BJ (cell line): ENCODE measurements at places on chromosomes 16 and 17. TPM values are rescaled to one million over a fixed set of nuclear protein-coding genes. Genes with fewer than 3 reads are reported as not detected.

The GPATCH8 gene
- polyA plus RNA-seq: 12.4 and 13.7 TPM in 2 replicates

The NACA2 gene
- polyA plus RNA-seq: 0.15 TPM in 1 of 2 replicates, not detected in the other

The CCDC144A gene
- 0.02 and 0.31 TPM in 2 replicates for polyA plus RNA-seq

The MEFV gene
- polyA plus RNA-seq: not detected in 2 replicates

The KRT37 gene
- not detected in 2 replicates for polyA plus RNA-seq

The TPSG1 gene
- not detected in 2 replicates for polyA plus RNA-seq

The GFER gene
- 14.6 and 19.8 TPM in 2 replicates for polyA plus RNA-seq

The KRT33B gene
- polyA plus RNA-seq: 1.2 and 1.8 TPM in 2 replicates

The ADGRG1 gene
- polyA plus RNA-seq: 0.44 and 1.1 TPM in 2 replicates

The SPDYE4 gene
- not detected in 2 replicates for polyA plus RNA-seq

The PTGES3L gene
- polyA plus RNA-seq: 3.3 and 3.4 TPM in 2 replicates

DNA sequence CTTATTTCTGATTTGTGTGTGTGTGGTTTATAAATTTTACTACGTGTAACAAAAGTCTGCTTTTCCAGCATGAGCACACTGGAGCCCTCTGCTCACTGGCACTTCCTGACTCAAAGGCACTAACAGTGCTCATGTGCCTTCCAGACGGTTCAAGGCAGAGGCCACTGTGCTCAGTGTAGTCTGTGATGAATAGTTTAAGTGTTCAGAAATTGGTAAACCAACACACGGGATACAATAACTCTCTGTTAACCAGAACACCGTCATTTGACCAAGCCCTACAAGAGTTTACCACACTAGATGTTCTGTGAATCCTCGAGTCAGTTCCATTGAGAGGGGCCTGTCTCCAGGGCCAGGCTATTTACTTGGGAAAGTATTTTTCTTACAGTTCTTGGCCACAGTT, 191.9 kb downstream of the MRTFB start:
- no peak for DNase-seq

- DNase-seq: no peak
Measured at GRCh38 chr16:86029131-86029741, 130.3 kb downstream of the IRF8 start.

DNA sequence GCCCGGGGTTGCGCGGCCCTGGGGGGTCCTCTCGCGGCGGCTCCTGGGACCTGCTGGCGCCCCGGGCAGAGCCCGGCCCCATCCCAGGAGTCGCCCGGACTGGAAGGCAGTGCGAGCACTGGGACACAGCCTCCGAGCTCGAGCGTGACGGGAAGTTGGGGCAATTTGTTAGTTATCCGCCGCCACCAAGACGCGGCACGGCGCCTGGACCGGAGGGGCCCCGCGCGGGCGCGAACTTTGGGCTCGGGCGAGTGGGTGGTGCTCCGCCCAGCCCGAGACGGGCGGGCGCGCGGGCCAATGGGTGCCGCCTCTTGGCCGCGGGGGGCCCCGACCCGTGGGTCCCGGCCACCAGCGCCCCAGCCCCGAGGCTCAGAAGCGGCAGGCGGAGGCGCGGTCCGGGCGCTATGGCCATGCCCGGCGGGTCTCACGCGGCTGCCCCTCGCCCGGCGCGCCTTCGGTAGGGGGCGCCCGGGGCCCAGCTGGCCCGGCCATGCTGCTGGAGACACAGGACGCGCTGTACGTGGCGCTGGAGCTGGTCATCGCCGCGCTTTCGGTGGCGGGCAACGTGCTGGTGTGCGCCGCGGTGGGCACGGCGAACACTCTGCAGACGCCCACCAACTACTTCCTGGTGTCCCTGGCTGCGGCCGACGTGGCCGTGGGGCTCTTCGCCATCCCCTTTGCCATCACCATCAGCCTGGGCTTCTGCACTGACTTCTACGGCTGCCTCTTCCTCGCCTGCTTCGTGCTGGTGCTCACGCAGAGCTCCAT, at the start of gene ADORA2B:
Gene ADORA2B, plus strand, starts transcription at position 372 of the 768 bp plus-strand sequence. Its CDS starts 119 bp downstream, at position 491.
- DNase-seq: no peak

DNA sequence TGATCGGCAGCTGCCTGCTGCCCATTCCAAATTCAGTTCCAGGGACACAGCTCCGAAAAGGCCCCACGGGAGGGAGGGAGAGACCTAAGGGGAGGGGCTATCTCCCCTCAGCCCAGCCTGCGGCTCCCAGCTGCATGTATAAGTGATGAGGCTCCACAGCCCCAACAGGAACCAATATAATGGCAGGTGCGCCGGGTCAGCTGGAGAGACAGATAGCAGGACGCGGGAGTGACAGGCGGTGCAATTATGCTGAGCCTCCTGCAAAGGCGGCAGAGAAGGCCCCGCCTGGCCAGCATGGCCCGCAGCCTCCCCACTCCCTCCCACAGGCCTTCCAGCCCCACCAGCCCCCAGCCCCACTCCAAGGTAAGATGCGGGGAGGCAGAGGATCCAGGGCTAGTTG, 8.1 kb upstream of the C1QL1 start:
- no peak for DNase-seq

- no peak for DNase-seq
Measured at GRCh38 chr17:74012465-74012864, 191.0 kb upstream of the RPL38 start.

DNA sequence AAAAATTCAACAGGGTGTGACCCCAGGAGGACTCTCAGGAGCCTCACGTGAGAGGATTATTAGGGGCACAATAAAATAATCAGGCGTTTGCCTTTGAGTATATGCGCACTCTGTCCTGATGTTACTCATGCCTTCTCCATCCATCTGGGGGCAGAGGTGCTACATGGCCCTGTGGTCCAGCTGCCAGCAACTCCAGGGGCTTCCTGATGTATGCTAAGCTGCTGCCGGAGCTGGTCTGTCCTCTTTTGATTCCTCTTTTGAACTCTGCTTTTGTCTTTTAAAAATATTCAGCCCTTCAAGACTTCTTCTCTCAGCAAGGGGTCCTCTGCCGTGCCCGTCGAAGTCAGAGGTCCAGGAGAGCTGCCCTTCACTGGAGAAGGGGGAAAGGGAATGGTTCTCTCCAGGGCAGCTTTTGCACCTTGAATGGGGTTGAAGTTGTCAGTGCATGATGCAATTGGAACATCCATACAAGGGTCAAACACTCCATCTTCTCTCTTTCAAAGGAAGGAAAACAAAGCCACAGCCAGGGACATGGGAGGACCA, 431.4 kb downstream of the SHISA9 start:
- DNase-seq: no peak

GRCh38 chr16:56970934-56971767, 9.4 kb downstream of the CETP start:
- DNase-seq: no peak

- no peak for DNase-seq
Measured at GRCh38 chr17:78892520-78892919, 10.5 kb downstream of the CEP295NL start.

DNA sequence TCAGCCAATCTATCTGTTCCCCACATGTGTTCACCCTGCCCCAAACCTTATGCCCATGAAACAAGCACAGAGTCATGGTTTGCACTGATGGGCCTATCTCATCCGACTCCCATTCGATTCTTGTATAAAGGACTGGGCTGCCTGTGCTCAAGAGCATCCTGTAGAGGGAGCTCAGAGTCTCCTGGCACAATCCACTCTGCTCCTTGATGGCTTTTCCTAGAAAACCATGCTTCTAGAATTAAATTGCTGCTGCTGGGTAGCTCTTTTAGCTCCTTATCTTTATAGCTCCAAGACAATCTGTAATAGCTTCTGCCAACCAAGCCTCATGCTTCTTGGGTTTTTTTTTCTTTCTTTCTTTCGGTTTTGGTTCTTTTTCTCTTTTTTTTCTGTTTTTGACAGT, 9.7 kb downstream of the ZNF19 start:
- no peak for DNase-seq

GRCh38 chr17:75830164-75831031, 13.8 kb downstream of the UNC13D start:
- no peak for DNase-seq

- DNase-seq: no peak
Measured at GRCh38 chr16:11816123-11816522, 19.1 kb upstream of the ZC3H7A start.

DNA sequence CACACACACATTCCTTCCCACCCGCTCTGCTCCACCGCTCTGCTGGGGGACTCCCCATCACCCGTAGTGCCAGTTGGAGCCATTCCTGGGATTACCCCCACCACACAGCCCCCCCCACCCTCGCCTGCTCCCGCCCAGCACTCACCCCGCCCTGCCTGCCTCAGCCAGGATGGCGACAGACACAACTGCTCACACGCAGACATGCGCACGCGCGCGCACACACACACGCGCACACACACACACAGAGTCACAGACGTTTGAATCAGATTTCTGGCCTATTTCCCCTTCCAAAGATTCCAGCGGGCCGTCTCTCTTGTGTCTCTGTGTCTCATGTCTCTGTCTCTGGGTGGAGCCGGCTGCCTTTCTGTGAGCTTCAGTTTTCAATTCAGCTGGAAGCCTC, 4.4 kb downstream of the CACNA1G start:
- DNase-seq: no peak

DNA sequence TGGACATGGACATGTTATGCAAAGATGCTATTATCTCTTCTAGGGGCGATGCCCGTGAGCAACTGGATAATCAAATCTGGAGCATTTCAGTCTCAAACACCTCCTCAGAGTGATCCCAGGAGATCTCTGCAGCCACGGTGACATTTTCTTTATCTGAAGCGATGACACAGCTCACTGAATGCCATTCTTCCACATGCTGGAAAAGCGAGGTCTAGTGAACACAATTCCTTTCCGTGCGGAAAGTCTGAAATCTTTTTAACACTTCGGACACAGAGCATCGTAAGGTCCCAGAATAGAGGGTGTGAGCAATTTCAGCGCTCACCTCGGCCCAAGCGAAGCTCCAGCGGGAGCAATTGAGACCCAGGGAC, 531 bp upstream of the HASPIN start:
- no peak for DNase-seq

DNA sequence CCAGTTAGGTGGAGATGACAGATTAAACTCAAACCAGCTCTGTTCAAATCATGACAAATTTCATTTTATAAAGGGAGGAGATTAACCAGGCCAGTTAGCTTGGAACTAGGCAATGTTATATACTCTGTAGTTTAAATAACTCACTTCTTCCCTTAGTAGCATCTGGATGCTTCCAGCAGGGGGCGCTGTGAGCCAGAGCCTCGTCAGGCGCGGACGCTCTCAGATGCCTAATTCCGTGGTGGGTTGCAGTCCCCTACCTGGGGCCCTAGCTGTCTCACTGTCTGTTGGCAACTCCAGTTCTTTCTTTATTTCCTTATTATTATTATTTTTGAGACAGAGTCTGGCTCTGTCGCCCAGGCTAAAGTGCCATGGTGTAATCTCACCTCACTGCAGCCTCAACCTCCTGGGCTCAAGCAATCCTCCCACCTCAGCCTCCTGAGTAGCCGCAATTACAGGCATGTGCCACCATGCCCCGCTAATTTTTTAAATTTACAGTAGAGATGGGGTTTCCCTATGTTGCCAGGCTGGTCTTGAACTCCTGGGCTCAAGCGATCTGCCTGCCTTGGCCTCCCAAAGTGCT, 17.3 kb upstream of the WFDC1 start:
- DNase-seq: no peak

DNA sequence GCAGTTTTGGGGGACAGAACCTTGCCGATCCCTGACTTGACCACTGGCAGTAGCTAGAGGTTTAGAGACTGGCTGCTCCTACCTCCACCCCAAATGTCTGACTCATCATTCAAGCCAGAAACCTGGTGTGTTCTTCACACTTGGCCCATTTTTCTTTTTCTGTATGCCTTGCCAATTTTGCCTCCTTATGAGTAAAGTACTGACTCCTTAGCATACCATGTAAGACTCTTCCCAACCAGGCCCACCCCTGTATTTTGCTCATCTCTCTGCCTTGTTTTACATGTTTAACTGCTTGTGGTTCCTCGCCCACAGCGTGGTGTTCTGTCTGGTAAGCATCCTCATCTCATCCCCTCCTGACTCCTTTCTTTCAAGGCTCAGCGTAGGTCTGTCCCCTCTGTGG, 37.9 kb downstream of the NUP88 start:
- DNase-seq: no peak

- no peak for DNase-seq
Measured at GRCh38 chr16:48913384-48913783, 303.4 kb upstream of the N4BP1 start.

DNA sequence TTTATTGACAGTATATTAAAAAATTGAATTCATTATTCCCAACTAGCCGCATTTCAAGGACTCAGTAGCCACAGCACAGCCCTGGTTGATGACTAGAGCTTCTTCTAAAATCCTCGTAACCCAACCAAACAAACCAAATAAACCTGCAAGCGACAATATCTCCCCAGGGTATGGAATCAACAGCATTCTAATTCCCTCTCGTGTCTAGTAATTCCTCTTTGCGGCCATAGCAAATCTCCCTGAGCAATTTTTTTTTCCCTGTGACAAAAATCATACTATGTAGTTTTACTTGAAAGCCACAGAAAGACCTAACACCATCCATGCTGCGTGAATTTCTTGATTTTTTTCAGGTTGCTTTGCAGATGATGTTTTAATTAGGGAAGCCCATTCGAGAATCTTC, 143.4 kb upstream of the MYOCD start:
- no peak for DNase-seq

DNA sequence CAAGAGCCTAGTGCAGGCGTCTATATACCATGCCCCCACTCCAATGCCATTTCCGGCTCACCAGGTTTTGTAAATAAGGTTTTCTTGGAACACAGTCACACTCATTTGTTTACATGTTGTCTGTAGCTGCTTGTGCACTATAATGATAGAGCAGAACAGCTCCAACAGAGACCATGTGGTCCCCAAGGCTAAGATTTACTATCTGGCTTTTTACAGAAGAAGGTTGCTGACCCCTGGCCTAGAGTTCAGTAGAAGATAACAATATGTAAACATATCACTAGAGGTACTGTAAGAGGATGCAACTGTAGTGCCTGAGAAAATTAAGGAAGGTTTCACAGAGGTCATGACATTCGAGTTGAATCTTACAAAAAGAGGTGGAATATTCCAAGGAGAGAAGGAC, 66.3 kb downstream of the CACNG1 start:
- no peak for DNase-seq

GRCh38 chr17:34721326-34721725, 141.9 kb downstream of the TMEM132E start:
- DNase-seq: no peak

DNA sequence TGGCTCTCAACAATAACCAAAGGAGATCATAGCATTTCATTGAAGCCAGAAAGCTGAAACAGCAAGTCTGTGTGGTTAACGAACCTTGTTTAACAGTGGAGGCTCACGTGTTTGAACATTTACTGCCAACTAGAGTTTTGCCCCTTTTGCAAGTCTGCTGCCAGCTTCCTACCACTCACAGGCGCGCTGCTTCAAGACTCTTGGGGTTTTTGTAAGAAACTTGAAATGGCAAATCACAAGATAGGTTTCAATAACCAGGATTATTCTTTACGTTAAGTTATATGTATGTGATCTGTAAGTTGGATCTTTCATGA, 1.2 kb downstream of the SNTB2 start:
- no peak for DNase-seq

DNA sequence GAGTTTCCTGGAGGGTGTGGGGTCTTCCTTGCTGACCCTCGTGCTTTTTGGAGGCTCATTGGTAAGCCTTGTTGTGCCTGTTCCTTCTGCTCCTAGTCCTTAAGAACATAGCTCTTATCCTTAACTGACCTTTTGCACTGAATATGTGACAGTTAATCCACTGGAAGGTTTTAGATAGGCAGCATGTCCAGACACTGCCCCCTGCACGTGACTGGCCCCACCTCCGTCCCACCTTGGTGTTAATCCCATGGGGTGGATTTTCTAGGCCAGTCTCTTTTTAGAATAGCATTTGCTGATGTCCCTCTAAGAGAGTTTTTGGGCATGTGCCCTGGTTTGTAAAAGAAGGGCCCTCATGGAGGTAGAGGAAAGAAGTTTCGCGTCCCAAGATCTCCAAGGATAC, 58.3 kb downstream of the RBFOX1 start:
- DNase-seq: no peak
